ENCODE measurements at places on chromosomes 4 and X.

DNA sequence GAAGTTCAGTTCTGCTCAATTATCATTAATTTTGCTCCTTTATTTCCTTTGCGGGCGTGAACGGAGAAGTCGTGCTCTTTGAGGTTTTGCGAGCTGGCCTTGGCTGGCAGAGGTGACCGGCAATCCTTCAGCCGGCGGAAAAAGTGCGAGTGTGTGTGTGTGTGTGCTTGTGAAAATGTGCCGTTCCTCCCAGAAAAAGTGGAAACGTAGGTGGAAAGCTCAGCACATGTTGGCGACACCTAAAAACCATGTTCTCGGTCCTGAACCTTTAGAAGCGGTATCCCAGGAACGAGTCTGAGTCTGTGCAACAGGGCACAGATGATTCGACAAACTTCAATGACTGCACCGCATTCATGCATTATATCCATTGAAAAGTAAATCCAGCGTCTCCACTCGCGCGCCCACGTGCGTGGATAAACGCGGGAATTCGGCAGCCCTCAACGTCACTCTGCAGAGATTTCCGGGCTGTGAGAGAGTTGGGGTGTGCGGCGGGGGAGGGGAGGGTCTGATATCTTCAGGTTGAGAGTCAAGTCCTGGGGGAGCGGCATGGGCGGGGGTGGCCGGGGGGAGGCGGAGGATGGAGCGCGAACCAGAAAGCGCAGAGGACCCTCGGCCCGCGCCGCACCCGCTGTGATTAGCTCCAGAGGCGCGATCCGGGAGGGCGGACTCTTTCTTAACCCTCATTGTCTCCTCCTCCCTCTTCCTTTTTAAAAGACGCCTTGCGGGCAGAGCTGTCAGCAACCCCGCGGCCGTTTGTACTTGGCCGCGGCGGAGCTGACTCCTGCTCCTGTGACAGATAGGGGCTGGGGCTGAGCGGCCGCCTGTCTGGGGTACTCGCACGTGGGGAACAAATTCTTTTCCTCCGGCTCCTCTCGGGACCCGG, at the start of gene SHISA3:
Gene SHISA3 (plus strand): TSS at position 737 of the 883 bp plus-strand sequence. CDS start 569 bp downstream, outside the sequence.
- DNase-seq, result no peak

GRCh38 chrX:17590892-17591740, 146.2 kb upstream of the SCML1 start:
- DNase-seq, result peak; percentile 29

GRCh38 chrX:54043541-54044125, 640 bp downstream of the PHF8 start:
- DNase-seq, result no peak

GRCh38 chrX:725971-726370, 95.4 kb downstream of the SHOX start:
- no peak for DNase-seq

- DNase-seq, result peak; percentile 30
These were observed 190.5 kb downstream of the RRAGB start for GRCh38 chrX:55907968-55908607.

DNA sequence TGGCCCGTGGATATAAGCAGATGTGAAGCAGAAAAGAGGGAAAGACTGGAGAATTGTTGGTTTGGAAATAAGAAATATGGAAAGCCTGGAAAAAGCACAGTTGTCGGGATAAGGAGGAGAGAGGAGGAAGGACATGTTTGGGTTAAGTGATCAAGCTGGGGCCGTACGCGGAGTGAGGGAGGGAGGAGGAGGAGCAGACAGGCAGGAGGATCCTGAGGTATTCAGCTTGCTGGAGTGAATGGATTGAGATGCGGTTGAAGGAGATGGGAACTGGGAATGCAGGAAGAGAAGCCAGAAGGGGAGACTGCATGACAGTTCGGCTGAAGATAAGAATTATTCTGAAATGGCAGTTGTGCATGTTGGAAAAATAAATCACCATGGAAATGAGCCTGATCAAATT, 21.2 kb downstream of the ZFP42 start:
- no peak for DNase-seq

GRCh38 chr4:125750828-125751466, 436.2 kb downstream of the FAT4 start:
- no peak for DNase-seq

GRCh38 chr4:42617030-42617429, 39.9 kb downstream of the ATP8A1 start:
- DNase-seq, result no peak

GRCh38 chr4:155060419-155060818, 148.0 kb upstream of the NPY2R start:
- no peak for DNase-seq

GRCh38 chrX:70331161-70331560, 41.3 kb downstream of the KIF4A start:
- DNase-seq, result no peak

DNA sequence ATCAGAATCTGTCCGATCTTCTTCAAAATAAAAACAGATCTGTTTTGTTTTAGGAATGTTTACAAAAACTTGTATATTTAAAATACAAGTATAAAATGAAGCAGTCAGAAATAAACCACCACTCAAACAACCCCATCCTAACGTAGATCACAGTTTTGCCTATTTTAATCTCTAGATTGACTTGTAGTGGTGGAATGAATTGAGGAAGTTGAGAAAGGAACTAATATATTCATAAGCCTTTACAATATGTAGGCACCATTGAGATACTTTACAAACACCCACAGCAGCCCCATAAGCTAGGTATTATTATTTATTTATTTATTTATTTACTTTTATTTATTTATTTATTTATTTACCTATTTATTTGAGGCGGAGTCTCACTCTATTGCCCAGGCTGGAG, 52.3 kb upstream of the KLF3 start:
- no peak for DNase-seq

GRCh38 chr4:185683222-185683621, 128.8 kb downstream of the SORBS2 start:
- no peak for DNase-seq

- DNase-seq, result no peak
These were observed 6.8 kb upstream of the MND1 start for GRCh38 chr4:153337686-153338085.

DNA sequence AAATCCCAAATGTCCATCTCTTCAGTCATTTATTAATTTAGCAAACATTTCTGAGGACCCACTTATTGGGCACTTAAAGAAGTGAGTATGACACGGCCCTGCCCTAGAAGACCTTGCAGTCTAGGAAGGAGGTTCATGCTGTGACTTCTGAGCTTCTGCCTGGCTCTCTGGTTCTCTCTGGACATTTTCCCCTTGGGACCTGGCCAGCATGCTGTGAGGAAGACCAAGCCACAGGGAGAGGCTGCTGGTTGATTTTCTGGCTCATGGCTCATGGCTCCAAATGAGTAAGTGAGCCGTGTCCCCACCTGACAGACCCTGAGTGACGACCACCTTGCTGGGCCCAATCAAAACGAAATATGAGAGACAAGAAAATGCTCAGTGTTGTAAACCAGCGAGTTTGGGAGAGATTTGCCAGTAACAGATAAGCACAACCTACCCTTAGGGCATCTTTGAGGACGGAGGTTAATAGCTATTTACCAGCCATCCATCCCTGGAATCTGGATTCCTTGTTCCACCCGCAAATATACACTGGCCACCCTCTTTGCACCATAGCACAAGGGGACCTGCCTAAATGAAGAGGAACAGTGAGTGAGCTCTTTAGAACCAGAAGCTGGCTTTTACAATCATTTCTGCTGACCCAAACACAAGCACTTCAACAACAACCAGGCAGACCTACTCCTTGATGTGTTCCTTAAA, 876 bp downstream of the MPP1 start:
- no peak for DNase-seq
